ENCODE measurements at places on chromosomes 11 and 22. TPM values are rescaled to one million over a fixed set of nuclear protein-coding genes. Genes with fewer than 3 reads are reported as not detected.

MIOX gene
- total RNA-seq = not detected

UQCR10 gene
- 39.9 TPM for total RNA-seq

MMP8 gene
- total RNA-seq = not detected

APOA4 gene
- total RNA-seq = not detected

SLC37A2 gene
- 0.52 TPM for total RNA-seq

PHETA2 gene
- 23.1 TPM for total RNA-seq

ARHGAP20 gene
- 10.3 TPM for total RNA-seq

PANX1 gene
- total RNA-seq = 28.2 TPM

PTS gene
- 41.7 TPM for total RNA-seq

IGSF22 gene
- not detected for total RNA-seq

CRYBA4 gene
- not detected for total RNA-seq

TRIM66 gene
- 13.1 TPM for total RNA-seq

IGLL1 gene
- total RNA-seq = not detected

WDR74 gene
- 26.1 TPM for total RNA-seq

USP2 gene
- total RNA-seq = 1.5 TPM

CTSW gene
- total RNA-seq = not detected

MS4A15 gene
- not detected for total RNA-seq

ANKK1 gene
- total RNA-seq = not detected

HARBI1 gene
- 5.2 TPM for total RNA-seq
